ENCODE measurements at places on chromosomes 1 and 21.

- peaks cover 19% of the 10 kb centered on the region for H3K4me1 ChIP-seq
- no peaks in the 10 kb centered on the region for H3K36me3 ChIP-seq
- no peak overlapping the region for H3K27ac ChIP-seq
- H3K27me3 ChIP-seq: peaks cover 16% of the 10 kb centered on the region
- peak; percentile 78 for DNase-seq
- H3K4me3 ChIP-seq: no peak overlapping the region
Observed at GRCh38 chr1:46747683-46748288, 28.9 kb upstream of the EFCAB14 start.

DNA sequence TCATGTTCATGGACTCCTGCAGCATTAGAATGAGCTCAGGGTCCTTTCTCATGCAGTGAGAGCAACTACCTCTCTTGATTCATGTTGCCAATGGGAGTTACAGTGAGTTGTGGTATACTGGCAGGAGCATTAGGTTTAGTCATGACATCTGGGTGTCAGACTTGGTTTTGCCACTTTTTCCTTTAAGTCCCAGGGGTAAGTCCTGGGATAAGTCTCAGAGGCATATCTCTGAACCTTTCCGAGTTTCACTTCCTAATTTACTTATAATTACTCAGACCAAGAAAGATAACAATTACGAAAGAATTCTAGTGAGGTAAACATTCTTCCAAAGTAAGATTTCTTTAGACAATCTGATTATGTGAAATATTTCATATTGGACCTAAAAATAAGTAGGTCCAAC is 606.0 kb downstream of the SMYD3 start:
- no peaks in the 10 kb centered on the region for H3K27me3 ChIP-seq
- no peaks in the 10 kb centered on the region for H3K4me1 ChIP-seq
- no peak overlapping the region for H3K27ac ChIP-seq
- DNase-seq: no peak
- H3K36me3 ChIP-seq: no peaks in the 10 kb centered on the region

GRCh38 chr1:27343639-27344025 is 1.8 kb downstream of the SYTL1 start:
- DNase-seq: no peak
- peaks cover 43% of the 10 kb centered on the region for H3K4me1 ChIP-seq
- no peaks in the 10 kb centered on the region for H3K27me3 ChIP-seq
- no peaks in the 10 kb centered on the region for H3K36me3 ChIP-seq
- peak overlapping the region; percentile 79 for H3K4me3 ChIP-seq

GRCh38 chr1:180267211-180267561 is 37.1 kb downstream of the LHX4 start:
- H3K4me1 ChIP-seq: no peaks in the 10 kb centered on the region
- no peak overlapping the region for H3K4me3 ChIP-seq
- no peaks in the 10 kb centered on the region for H3K27me3 ChIP-seq
- H3K27ac ChIP-seq: no peak overlapping the region
- H3K36me3 ChIP-seq: no peaks in the 10 kb centered on the region

GRCh38 chr1:225811622-225812487 is 1.9 kb downstream of the EPHX1 start:
- no peaks in the 10 kb centered on the region for H3K27me3 ChIP-seq
- H3K27ac ChIP-seq: no peak overlapping the region
- H3K4me1 ChIP-seq: peaks cover 26% of the 10 kb centered on the region
- H3K36me3 ChIP-seq: no peaks in the 10 kb centered on the region

DNA sequence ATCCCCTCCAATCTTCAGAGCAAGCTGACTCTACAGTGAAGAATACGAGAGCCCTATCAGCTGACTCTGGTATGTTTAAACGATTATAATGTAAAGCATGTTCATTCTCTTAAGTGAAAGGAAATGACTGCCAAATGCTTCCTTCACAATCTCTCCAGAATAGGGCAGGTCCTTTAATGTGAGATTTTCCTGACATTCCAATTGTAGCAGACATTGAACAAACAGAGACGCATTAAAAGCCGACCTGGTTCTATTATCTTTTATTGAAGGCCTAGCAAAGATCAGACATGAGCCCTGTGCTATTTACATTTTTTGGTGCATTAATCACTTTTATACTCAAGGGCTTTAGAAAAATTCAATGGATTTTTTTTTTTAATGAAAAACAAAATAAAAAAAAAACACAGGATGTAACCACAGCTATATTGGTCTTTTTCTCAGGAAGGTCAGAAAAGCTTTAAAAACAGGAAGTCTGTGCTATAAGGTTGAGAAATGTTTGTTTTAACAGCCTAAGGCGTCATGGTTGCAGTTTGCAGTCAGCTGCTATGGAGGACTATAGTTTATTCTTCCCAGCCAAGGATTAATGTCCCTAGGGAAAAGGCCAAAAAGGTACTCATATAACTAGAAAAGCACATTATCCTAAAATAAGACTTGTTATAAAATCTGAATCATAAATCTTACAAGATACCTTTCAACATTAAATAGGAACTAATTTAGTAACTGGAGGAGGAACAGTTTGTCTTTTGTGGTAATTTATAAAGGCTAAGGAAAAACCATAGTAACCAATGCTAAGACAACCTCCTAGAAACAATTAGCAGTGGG is 104.8 kb downstream of the RERE start:
- peak overlapping the region; percentile 81 for H3K27ac ChIP-seq
- no peaks in the 10 kb centered on the region for H3K36me3 ChIP-seq
- DNase-seq: peak; percentile 88
- H3K4me1 ChIP-seq: peaks cover 34% of the 10 kb centered on the region
- H3K27me3 ChIP-seq: no peaks in the 10 kb centered on the region
- H3K4me3 ChIP-seq: peak overlapping the region; percentile 33

- no peak overlapping the region for H3K4me3 ChIP-seq
- no peaks in the 10 kb centered on the region for H3K36me3 ChIP-seq
- H3K4me1 ChIP-seq: peaks cover 14% of the 10 kb centered on the region
- H3K27ac ChIP-seq: no peak overlapping the region
Observed at GRCh38 chr1:107548276-107548675, 407.4 kb downstream of the NTNG1 start.

DNA sequence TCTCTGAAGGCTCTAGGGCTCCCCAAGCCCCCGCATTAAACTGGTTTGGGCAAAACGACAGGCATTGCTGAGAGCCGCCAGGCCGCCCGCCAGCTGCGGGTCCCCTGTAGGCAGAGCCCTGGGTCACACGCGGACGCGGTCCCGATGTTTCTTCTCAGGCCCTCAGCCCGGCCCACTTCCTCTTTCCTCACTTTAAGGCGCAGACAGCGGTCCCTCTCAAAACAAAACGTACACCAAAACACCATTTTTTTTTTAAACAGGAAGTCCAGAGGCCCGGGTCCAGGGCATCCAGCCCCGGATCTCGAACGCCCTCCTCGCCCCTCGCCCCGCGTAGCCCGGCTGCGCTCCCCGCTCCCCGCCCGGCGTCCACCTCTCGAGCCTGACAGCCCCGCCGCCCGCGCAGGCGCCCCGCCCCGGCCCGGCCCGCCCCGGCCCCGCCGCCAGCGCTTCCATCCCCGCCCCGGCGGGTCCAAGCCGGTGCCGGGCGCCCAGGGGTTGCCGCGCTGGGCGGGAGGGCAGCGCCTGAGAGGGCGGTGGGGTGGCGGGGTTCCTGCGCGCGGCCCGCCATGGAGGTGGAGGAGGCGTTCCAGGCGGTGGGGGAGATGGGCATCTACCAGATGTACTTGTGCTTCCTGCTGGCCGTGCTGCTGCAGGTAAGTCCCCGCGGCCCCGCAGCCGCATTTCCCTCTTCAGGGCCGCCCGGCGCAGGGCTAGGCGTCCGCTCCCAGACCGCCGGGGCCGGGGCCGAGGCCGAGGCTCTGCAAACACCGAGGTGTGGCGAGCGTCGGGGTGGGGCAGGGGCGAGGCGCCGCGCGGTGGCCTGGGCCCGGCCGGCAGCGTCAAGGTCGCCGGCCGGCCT is at the start of gene SLC22A15:
Gene SLC22A15, plus strand, starts transcription at position 452 of the 859 bp plus-strand sequence. Its CDS starts 115 bp downstream, at position 567.
- H3K27me3 ChIP-seq: no peaks in the 10 kb centered on the region
- no peaks in the 10 kb centered on the region for H3K36me3 ChIP-seq
- H3K4me1 ChIP-seq: peaks cover 17% of the 10 kb centered on the region
- H3K27ac ChIP-seq: peak within 1 kb of the TSS; percentile 25

- no peak for DNase-seq
- no peak overlapping the region for H3K27ac ChIP-seq
- no peaks in the 10 kb centered on the region for H3K27me3 ChIP-seq
- peaks cover 10% of the 10 kb centered on the region for H3K36me3 ChIP-seq
- no peaks in the 10 kb centered on the region for H3K4me1 ChIP-seq
- H3K4me3 ChIP-seq: no peak overlapping the region
Observed at GRCh38 chr1:52511439-52511838, 41.5 kb downstream of the TUT4 start.

GRCh38 chr1:166166698-166167571 is at the start of gene FAM78B:
Gene FAM78B (minus strand): TSS chr1:166167001. CDS start chr1:166166248, 753 bp downstream.
- H3K4me1 ChIP-seq: no peaks in the 10 kb centered on the region
- H3K4me3 ChIP-seq: peak within 1 kb of the TSS; percentile 59
- DNase-seq: peak; percentile 46
- H3K27me3 ChIP-seq: peaks cover 48% of the 10 kb centered on the region
- no peak within 1 kb of the TSS for H3K27ac ChIP-seq

DNA sequence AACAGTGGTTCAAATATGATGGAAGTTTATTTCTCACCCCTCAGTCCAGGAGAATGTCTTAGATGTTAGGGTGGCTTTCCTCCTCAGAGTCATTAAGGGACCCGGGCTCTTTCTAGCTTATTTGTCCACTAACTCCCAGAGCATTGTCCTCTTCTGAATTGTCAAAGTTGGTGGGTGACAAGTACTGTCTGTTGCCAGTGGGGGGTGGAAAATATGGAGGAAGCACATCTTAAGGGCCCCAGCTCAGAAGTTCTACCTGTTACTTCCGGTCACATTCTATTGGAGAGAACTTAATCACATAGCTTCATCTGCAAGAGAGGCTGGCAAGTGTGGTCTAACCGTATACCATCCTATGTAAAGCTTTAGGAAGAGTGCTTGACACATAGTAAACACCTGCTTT is 7.1 kb downstream of the CLIC4 start:
- H3K4me1 ChIP-seq: peaks cover 10% of the 10 kb centered on the region
- H3K36me3 ChIP-seq: no peaks in the 10 kb centered on the region
- H3K27me3 ChIP-seq: no peaks in the 10 kb centered on the region
- DNase-seq: no peak
- H3K4me3 ChIP-seq: no peak overlapping the region

DNA sequence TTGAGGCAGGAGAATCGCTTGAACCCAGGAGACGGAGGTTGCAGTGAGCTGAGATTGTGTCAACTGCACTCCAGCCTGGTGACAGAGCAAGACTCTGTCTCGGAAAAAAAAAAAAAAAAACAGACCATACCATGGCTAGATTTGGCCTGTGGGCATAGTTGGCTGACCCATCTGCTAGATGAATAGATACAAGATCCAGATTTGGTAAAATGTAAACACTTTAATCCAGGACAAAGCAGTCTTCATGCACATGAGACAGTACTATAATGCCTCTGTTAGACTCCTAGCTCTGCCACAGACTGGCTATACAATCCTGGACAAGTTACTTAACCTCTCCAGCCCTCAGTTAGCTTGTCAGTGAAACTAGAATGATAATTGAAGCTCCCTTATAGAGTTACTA is 27.9 kb upstream of the SRP9 start:
- H3K27me3 ChIP-seq: no peaks in the 10 kb centered on the region
- no peak for DNase-seq
- H3K4me1 ChIP-seq: peaks cover 13% of the 10 kb centered on the region
- no peak overlapping the region for H3K27ac ChIP-seq

GRCh38 chr1:156608981-156609380 is 7.7 kb upstream of the GPATCH4 start:
- no peaks in the 10 kb centered on the region for H3K27me3 ChIP-seq
- no peaks in the 10 kb centered on the region for H3K4me1 ChIP-seq
- DNase-seq: peak; percentile 74
- no peaks in the 10 kb centered on the region for H3K36me3 ChIP-seq
- H3K27ac ChIP-seq: no peak overlapping the region
- H3K4me3 ChIP-seq: no peak overlapping the region

- DNase-seq: no peak
- no peaks in the 10 kb centered on the region for H3K36me3 ChIP-seq
- no peak overlapping the region for H3K27ac ChIP-seq
- no peak overlapping the region for H3K4me3 ChIP-seq
Observed at GRCh38 chr1:61053226-61053711, 29.1 kb upstream of the NFIA start.

DNA sequence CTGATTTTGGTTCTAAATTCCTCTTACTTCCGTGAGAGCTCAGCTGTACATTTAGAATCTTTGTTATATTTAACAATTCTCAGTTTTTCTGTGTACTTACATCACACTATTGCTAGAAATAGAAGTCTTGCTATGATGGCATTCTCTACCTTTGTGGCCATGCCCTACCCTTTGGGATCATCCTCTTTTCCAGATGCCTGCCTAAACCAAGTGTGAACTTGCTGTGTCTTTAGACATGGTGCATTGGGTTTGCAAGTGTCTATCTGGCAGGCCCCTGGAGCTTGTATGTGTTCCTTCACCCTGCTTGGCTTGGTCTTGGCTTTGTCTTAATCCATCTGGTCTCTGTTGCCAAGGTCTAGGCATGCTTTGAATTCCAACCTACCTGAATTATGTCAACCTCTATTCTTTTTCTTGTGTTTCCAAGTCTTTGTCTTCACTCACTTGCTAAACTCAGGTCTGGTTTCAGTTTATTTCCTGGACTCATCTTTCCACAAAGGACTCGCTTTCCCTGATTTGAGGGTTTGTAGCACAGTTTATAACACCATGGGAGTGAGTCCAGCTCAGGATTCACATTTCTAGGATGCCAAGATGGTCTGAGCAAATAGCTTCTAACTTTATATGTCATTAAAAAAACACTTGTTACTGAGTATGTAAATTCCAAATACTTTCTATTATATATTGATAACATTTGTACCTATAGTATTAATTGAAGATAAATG is 20.6 kb upstream of the APOBEC4 start:
- H3K4me3 ChIP-seq: no peak overlapping the region
- DNase-seq: no peak
- no peaks in the 10 kb centered on the region for H3K36me3 ChIP-seq
- H3K4me1 ChIP-seq: no peaks in the 10 kb centered on the region
- H3K27ac ChIP-seq: no peak overlapping the region

DNA sequence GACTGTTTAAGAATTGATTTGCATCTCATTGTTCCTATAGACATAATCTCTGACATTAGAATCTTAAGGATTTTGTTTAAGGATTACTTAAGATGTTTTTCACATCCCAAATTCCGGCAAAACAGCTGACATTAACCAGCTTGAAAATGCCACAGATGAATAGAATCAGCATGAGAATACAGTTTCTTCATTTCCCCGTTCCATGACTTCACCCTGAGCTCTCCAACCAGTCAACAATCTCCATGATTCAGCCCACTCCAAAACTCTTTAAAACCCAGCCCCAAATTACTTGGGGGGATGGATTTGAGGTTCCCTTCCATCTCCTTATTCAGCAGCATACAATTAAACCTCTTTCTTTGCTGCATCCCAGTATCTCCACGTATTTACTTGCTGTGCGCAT is 201.0 kb downstream of the LYPLAL1 start:
- H3K27me3 ChIP-seq: no peaks in the 10 kb centered on the region
- no peak overlapping the region for H3K27ac ChIP-seq
- H3K4me1 ChIP-seq: no peaks in the 10 kb centered on the region
- H3K4me3 ChIP-seq: no peak overlapping the region

DNA sequence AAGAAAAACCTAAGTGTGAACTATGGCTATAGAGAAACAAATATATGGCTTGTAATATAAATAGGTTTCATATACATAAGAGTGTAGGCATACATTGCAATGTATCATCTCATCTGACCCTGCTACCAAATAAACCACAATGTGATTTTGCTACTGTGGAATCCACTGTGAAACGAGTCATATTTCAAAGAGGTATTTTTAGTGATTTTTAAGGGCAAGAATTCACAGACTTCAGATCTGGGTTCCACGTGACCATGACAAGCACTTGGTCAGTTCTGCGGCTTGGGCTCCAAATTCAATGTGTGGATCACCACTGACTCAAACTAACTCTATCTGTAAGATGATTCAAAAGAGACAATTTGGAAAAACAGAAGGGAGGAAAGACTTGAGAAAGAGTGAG is 147.0 kb upstream of the ERG start:
- H3K27ac ChIP-seq: peak overlapping the region; percentile 60
- peaks cover 32% of the 10 kb centered on the region for H3K27me3 ChIP-seq
- no peaks in the 10 kb centered on the region for H3K36me3 ChIP-seq
- H3K4me3 ChIP-seq: no peak overlapping the region
- peak; percentile 76 for DNase-seq

All from PC-3 (cell line).